ENCODE measurements at places on chromosomes 5 and 9.

GRCh38 chr9:107954312-107954711 is 464.7 kb upstream of the KLF4 start:
- no peak for DNase-seq

DNA sequence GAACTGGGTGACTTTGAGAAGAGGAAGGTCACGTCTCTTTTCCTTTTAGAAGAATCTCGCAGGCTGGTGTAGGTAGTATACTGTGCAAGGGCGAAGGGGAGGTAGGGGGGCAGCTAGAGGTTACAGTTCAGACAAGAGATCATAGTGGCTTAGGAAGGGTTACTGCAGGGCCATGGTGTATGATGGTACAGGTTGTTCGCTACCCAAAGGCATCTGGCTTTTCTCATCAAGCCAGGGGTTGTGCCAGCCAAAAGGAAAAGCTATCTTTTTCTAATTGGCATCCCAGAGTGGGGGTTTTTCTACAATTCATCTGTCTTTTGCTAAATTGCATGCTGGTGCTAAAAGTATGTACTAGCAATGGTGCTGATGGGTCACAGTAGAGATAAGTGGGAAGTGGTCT is 22.8 kb downstream of the MAMDC2 start:
- no peak for DNase-seq

- DNase-seq = no peak
Measured at GRCh38 chr5:999032-999501, 9.5 kb upstream of the NKD2 start.

- no peak for DNase-seq
Measured at GRCh38 chr9:100064872-100065581, 33.8 kb downstream of the ERP44 start.

- DNase-seq = no peak
Measured at GRCh38 chr9:85702726-85703289, 38.9 kb downstream of the AGTPBP1 start.

DNA sequence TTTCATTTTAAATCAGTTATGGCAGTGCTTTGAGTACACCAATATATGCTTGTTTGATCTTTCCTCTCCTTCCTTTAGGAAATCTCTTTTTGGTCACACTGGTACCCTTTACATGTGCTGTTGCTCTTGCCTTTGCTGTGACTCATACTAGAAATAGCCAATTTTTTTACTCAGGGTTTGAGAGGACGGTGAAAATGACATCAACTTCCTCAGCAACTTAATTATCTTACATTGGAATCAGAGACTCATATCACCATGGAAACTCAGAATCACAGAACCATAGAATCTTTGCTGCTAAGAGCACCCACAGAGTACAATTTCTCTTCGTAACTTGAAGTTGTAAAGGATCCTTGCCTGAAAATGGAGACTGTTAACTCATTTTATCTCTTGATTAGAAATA is 13.8 kb upstream of the ZNF300 start:
- DNase-seq = no peak

- DNase-seq = peak; percentile 67
Measured at GRCh38 chr9:83544002-83544698, 5.9 kb upstream of the FRMD3 start.

GRCh38 chr5:62385816-62386400 is 17.8 kb downstream of the DIMT1 start:
- no peak for DNase-seq

DNA sequence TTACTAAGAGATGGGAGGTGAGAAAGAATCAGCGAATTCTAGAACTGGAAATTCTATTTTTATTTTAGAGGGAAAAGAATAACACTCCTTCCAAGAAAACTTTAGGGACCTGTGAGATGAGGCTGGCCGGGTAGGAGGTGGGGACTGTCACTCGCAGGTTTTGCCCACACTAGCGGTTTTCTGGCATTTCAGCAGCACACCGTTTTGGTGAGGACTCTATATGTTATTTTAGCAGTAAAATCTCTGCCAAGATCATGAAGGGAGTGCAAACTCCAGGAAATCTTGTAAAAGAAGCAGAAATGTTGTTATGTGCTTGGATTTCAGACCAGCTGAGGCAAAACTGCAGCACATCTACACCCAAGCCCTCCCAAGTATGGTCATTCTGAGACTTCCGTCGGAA is 470.6 kb downstream of the PSAT1 start:
- DNase-seq = no peak

DNA sequence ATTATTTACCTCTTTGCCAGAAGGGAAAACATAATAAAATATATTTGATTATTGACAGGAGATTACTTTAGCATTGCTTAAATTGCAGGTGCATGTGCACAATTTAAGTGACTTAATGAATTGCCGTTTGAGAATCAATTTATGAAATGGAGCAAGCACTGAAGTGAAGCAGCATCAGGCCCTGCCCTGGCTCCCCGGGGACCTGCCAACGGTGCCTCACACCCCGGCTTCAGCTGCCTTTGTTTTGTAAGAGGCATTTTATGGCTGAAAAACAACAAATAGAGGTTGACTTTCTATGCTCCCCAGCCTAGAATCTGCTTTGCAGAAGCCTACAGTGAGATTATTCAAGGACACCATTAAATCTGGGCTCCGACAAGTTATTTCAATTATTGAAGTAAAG is 359.1 kb upstream of the IRX4 start:
- DNase-seq = no peak

DNA sequence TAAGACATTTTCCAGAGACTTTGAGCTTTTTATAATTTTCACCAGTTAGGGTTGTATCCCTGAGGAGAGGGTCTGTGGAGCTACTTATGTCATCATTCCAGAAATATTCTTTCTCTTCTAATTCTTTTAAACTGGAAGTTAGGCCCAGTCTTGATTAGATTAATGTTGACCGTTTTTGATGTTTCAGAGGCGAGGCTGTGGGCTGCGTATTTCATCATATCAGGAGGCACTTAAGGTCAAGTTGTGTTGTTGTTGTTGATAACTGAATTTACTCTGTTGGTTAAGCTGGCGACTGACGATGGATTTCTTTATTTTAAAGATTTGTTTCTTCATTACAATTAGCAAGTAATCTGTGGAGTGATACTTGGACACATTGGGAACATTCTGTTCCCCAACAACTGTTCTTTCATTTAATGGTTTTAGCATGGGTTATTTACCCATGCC is 20.1 kb downstream of the IPO11 start:
- DNase-seq = no peak

DNA sequence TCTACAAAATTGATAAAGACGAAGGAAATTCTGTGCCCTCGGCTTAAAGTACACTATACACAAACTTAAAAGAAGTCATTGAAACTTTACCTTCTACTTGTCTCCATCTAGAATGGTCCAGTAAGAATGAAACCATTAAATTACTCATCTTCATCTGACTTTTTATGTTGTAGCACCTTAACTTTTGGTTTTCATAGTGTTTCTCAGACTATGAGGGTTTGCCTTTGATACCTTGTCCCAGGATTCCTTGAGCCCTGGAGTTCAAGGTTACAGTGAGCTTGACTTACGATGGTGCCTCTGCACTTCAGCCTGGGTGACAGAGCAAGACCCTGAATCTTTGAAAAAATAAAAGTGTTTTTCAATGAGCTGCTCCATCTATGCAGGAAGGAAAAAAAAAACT is 132.2 kb downstream of the CDC42SE2 start:
- no peak for DNase-seq

GRCh38 chr9:136059321-136059791 is 35.7 kb downstream of the NACC2 start:
- DNase-seq = no peak

- no peak for DNase-seq
Measured at GRCh38 chr9:30116673-30117217, 2267.7 kb upstream of the ACO1 start.

GRCh38 chr9:17082343-17083064 is 52.3 kb upstream of the CNTLN start:
- no peak for DNase-seq

GRCh38 chr5:179192185-179192890 is 132.2 kb downstream of the ZNF354C start:
- no peak for DNase-seq

DNA sequence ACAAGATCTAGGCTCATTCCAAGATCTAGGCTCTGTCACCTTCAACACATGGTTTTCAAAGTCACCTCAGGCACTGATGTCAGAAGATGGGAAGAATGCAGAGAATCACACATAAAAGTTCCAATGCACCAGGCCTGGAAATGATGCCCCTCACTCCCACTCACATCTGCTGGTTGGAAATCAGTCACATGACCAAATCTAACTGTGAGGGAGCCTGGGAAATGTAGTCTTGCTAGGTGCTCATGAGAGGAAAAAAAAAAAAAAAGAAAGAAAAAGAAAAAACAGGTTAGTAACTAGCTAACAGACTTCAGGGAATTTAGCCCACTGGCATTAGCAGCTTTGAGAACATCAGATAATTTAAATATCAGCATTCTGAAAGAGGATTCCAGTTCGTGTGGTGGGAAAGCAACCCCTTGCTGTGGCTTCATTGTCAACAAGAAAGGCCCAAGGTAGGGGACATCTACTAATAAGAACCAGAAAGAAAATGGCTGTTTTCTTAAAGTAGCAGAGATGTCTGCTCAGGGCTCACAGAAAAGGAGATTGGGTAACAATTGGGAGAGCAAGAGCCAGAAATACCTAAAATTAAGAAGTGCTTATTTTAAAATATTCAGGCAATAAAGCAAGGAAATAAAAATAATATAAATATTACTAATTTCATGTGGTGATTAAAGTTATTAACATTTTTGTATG is 614.3 kb downstream of the ACTL7B start:
- DNase-seq = no peak

- no peak for DNase-seq
Measured at GRCh38 chr5:120464627-120465435, 731 bp downstream of the PRR16 start.

GRCh38 chr9:78130004-78130403 is 98.4 kb upstream of the GNAQ start:
- no peak for DNase-seq

- no peak for DNase-seq
Measured at GRCh38 chr9:90871327-90871935, 69.8 kb downstream of the SYK start.

DNA sequence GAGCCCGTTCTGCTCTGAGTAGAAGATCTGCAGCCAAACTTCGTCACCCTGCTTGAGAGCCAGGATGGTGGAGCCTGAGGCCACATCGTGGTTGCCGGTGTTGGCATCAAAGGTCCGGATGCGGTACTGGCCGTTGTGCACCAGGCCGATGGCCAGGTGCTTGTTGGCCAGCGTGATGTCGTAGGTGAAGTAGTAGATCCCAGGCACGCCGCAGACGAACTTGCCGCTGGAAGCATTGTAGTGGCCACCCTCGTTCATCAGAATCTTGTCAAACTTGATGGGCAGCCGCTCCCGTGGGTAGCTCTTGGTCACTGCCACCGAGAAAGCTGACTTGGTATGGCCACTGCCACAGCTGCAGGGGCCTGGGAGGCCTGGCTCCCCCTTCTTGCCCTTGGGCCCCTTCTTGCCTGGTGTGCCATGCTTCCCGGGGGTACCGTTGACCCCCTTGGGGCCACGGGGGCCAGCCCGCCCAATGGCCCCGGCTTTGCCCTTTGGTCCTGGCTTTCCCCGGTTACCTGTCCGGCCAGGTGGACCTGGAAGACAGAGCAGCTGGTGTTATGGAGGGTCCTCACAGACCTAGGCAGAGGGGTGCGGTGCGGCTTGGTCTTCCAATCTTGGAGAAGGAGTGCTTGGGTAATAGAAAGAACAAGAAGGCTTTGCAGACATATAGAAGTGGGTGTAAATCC is 21.0 kb downstream of the C1QTNF2 start:
- DNase-seq = no peak

DNA sequence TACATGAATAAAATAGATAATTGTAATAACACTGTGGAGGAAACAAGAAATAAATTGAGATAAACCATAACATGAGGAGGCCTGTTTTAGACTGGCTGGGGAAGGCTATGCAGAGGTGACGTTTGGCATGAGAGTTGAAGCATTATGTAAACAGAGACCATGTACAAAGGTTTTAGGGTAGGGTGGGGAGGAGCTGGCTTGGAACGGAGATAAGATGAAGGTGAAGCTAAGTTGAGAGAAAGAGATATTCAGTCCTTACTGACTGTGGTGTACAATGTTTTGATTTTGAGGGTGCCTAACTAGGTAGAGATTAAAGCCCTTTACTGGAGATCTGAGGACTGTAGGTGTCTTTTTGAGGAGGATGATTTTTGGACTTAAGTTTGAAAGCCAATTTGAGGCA is 17.8 kb downstream of the MAN2A1 start:
- DNase-seq = no peak

DNA sequence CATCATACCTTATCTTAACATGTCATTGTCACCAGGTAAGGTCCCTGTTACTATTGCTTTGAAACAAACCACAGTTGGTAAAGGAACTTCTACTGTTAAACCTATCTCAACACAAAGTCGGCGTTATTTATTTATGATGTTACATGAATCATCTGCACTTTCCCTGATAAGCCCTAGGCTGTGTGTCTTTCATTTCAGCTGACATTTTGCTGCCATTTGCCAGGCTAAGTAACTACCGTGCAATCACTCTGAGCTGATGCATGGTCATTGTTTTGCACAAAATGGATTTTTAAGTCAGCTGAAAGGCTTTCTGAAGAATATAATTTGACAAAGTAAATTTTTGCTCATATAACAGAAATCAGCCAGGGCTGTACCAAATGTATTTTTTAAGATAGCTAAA is 546.5 kb downstream of the ZNF608 start:
- no peak for DNase-seq

- peak; percentile 51 for DNase-seq
Measured at GRCh38 chr5:14322437-14323187, 179.5 kb downstream of the TRIO start.

- no peak for DNase-seq
Measured at GRCh38 chr5:32014096-32014745, 159.9 kb downstream of the GOLPH3 start.

- DNase-seq = no peak
Measured at GRCh38 chr5:4245511-4245910, 649.9 kb downstream of the IRX1 start.

DNA sequence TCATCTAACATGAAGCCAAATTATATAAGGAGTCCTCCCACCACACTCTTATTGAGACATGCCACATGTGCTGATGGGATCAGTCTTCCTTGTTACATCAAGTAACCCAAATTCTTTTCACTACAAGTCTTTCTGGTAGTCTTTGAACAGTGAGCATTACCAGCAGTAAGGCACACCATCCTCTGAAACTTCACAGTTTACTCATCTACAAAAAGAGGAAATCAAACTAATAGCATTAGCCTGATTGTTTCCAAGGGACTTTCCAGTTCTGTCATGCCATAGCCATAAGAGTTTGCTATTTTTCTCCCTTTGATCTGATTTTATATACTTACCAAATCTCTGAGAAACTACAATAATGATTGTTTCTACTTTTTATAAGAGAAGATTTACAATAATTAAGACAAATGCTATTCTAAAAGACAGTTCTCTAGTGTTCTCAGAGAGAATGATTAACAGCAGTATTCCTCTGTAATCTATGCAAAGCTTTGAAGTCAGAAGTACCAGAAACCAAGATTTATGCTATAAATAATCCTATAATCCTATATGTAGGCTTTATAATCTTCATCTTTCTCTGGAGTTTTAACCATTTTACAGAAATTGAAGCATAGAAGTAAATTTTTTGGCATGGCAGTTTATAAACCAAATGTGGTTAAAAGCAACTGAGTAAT is 166.2 kb upstream of the ACO1 start:
- DNase-seq = no peak

Measured in NCI-H2081 treated with DMSO at 0.1 percent for 48 hours (cell line).